Stimulated activated CD4-positive, alpha-beta T cell treated with anti-CD3 and anti-CD28 coated beads, TNF-alpha, amount 100 ng/mL, for 48 hours (primary cell): ENCODE measurements at places on chromosomes 3 and 15.

DNA sequence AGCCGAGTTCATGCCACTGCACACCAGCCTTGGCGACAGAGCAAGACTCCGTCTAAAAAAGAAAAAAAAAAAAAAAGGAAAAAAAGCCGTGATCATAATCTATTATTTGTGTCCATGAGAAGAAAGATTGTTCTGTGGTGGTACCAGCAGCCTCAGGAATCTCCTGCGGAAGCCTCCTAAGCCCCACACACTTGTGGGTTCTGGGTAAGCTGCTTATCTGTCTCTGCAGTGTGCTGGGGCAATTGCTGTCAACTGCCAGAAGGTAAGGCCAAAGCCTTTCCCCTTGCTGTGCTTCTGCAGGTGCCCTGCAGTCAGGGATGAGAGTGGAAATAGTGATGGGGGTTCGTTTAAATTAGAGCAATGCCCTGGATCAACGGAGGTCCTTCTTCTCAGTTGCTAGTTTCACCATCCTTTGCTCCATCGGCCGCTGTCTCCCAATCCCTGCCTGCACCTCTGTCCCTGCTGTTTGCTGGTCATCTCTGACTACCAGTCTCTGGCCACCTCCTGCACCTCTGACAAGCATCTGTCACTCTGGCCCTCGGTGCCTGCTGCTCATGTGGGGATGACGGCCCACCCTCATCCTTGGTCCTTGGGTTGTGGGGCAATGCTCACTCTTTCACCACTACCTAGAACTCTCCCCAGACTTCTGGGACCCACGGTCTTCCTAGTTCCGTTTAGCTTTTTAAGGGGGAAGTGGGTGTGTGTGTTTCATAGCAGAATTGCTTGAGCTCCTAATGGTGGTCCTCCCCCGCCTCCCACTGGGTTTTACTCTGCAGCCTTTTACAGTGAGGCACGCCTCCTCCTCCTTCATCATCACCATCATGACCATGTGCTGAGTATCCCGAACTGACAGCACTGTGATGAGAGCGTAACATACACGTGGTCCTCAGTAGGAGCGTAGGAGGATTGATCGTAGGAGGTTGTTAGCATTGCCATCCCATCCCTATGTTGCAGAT, 25.5 kb downstream of the CHRD start:
- no peak for DNase-seq

- no peak for DNase-seq
Observed at GRCh38 chr3:14286887-14287500, 108.4 kb downstream of the LSM3 start.

DNA sequence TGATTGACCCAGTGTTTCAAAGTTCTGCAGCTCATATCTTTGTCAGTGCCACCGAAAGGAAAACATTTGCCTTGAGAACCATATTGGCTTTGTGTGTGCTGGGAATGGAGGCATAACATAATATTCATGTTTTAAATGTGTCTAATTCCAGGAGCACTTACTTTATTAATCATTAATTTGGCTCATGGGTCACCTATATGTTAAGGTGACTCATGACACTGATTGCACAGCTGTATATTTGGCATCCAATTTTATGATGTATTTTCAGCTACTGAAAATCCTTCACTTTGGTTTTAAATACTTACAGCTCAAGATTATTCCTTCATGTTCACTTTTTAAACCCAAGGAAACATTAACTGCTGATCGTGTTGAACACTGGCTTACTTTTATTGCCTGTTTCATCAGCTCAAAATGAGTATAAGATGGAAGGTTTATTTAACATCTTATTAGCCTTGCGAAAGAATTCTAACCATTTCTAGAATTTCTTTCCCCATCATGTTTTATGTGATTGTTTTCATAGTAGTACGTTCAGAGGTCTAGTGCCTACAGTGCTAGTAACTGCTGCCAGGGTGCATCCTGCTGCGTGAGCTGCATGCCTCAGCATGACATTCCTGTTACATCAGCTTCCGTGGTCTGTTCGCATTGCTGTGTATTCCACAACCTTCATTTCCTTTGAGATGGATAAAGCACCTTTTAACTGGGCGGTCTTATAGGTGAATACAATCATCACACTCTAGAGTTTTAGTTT, 63.7 kb downstream of the LRCH3 start:
- DNase-seq, result no peak

DNA sequence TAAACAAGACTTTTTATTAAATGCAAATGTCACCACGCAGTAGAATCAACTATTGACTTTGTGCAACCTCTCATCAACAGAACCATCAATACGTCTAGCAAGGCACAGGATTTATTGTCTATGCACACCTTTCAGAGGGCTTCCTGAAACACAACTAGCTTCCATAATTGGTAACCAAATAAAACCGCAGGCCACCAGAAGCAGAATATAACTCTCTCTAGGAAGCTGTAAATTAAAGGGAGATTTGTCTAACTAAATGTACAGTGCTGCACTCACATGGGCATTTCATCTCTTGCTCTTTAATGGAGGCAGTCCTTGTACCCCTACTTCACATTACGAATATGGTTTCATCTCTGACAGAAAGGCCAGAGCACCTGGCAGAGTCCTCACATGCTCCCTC, 93.0 kb downstream of the FHIT start:
- DNase-seq, result no peak

DNA sequence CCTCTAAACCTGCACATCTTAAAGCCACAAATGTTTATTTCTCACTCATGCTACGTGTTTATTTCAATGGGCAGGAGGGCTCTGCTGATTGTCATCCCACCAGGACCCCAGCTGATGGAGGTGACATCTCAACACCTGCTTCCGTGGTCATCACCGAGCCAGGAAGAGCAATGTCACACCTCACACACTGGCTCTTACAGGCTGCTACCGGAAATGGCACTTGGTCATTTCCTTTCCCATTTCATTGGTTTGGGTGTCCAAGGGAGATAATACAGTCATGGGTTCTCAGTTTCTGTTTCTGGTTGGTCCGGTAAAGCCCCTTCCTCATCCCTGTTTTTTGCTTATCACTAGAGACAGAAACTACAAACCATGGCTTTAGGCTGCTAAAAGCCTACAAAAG, 41.9 kb downstream of the ABHD2 start:
- DNase-seq, result no peak
